ENCODE measurements at places on chromosomes 5 and 9. TPM values are rescaled to one million over a fixed set of nuclear protein-coding genes. Genes with fewer than 3 reads are reported as not detected.

Gene SPINK5
- not detected for total RNA-seq

DNA sequence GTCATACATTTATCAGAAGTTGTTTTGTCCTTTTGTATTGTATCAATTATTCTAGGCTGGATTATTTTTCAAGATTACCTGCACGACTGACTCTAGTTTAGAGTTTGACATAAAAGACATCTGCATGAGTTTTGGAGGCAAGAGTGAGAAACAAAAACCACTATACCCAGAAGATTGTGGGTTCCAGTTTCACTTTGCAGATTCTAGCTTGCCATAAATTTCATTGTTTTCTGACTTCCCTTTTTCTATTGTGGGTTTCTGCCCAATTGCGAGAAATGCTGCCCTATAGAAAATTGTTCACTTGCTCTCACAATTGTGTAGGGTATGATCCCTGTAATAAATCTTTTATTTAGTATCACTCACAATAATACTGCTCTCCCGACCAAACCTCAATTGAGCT lies 1043.4 kb upstream of the CDH10 start:
- H3K4me1 ChIP-seq, result no peaks in the 10 kb centered on the region
- H3K27ac ChIP-seq, result no peak overlapping the region
- no peaks in the 10 kb centered on the region for H3K27me3 ChIP-seq
- H3K36me3 ChIP-seq, result no peaks in the 10 kb centered on the region

Gene CATSPER3
- 0.44 TPM for total RNA-seq

DNA sequence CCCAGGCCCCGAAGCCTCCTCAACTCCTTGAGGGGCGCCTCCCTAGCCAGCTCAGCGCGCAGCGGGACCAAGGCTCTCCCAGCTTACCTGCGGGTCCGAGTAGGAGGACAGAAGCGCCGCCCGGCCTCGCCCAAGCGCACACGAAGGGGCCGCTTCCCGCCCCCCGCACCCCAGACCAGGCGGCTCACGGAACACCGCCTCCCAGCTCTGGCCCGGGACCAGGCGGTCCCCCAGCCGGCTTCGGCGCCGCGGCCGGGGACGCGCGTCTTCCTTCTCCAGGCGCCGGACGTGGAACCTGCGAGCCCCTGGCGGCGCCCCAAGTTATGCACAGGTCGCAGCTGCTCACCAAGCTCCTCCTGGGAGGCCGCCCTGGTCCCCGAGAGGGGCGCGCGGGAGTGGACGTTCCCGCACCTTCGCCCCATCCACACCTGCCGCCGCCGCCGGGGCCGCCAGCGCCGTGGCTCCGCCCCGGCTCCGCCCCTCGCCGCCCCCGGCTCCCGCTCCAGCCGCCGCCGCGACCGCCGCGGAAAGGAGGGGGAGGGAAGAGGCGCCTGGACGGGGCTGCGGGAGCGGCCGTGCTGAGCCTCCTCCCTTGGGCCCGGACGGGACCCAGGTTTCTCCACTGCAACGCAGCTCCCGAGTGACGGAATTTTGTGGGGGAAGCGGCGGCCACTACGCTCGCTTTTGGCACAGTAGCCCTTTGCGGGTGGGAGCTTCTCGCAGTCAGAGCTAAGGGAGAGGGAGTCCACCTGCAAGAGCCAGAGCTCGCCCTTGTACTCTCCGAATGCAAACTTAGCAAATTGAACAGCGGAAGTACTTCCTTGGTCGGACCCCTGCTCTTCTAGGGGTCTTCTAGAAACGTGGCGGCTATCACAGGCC lies 77.5 kb upstream of the IFNE start:
- no peaks in the 10 kb centered on the region for H3K36me3 ChIP-seq
- H3K4me1 ChIP-seq, result peaks cover 23% of the 10 kb centered on the region
- DNase-seq, result peak; percentile 73
- peak overlapping the region; percentile 97 for H3K4me3 ChIP-seq
- peak overlapping the region; percentile 62 for H3K27ac ChIP-seq

DNA sequence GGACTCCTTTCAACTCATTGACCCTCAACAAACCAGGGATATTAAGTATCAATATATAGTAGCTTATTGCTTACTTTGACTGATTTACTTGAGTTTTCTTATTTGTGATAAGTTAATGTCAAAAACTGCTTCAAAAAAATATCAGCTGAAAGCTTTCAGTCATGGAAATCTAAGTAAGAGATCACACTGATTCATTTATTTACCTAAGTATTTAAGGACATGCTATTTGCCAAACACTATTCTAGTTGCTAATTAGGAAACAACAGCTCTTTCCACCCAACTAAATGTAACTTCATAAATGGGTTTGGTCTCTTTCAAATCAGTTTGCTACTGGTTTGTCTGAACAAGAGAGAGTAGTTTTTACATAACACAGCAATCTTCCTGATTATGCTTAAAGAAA lies 48.2 kb downstream of the CHD1 start:
- H3K27ac ChIP-seq, result no peak overlapping the region
- H3K4me3 ChIP-seq, result no peak overlapping the region
- H3K36me3 ChIP-seq, result peaks cover 25% of the 10 kb centered on the region
- H3K27me3 ChIP-seq, result no peaks in the 10 kb centered on the region
